ENCODE measurements at places on chromosomes 1 and 21. TPM values are rescaled to one million over a fixed set of nuclear protein-coding genes. Genes with fewer than 3 reads are reported as not detected.

GRCh38 chr1:242546849-242547729 is 22.6 kb upstream of the PLD5 start:
- no peak for DNase-seq
- no peaks in the 10 kb centered on the region for H3K36me3 ChIP-seq
- H3K27me3 ChIP-seq: peaks cover 28% of the 10 kb centered on the region
- H3K27ac ChIP-seq: no peak overlapping the region

DNA sequence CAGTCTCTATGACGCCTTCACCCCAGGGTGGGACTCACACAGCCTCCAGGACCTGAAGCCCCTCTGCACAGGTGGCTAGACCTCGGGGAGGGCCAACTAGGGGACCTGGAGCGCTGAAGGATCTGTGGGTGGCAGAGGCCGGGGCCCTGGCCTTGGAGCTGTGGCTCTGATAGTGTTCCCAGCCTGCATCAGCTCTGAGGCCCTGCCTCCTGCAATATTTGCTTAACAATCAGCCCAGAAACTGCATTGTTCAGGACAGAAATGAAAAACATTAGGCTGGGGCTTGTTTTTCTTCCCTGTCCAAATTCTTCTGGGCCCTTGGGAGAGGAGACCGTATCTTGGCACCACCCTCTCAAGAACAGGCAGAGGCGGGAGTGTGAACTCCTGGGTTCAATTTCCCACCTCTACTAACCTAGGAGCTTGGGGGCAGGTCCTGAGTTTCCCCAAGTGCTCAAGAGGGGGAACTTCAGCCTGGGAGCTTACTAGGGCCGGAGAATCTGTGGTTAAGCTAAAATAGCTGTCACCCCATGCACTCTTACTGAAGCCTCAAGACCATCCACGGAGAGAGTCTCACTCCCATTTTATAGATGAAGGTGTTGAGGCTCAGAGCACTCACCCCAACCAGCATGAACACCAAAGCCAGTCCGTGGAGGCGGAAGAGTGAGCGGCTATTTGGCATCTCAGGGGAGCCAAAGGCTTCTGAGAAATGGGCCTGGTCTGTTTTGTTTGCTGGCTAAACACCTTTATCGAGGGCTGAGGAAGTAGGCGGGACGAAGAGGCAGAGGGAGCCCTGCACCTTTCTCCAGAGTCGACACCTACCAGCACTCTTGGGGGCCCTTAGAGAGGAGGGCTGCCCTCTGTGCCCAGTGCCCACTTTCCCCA is 18.8 kb upstream of the CASZ1 start:
- H3K36me3 ChIP-seq: no peaks in the 10 kb centered on the region
- peaks cover 20% of the 10 kb centered on the region for H3K4me1 ChIP-seq
- DNase-seq: no peak
- no peak overlapping the region for H3K27ac ChIP-seq

GRCh38 chr21:15018382-15018781 is 46.4 kb downstream of the NRIP1 start:
- no peaks in the 10 kb centered on the region for H3K27me3 ChIP-seq
- H3K4me1 ChIP-seq: peaks cover 11% of the 10 kb centered on the region
- no peak overlapping the region for H3K27ac ChIP-seq
- no peak for DNase-seq
- H3K36me3 ChIP-seq: no peaks in the 10 kb centered on the region
- H3K4me3 ChIP-seq: no peak overlapping the region

DNA sequence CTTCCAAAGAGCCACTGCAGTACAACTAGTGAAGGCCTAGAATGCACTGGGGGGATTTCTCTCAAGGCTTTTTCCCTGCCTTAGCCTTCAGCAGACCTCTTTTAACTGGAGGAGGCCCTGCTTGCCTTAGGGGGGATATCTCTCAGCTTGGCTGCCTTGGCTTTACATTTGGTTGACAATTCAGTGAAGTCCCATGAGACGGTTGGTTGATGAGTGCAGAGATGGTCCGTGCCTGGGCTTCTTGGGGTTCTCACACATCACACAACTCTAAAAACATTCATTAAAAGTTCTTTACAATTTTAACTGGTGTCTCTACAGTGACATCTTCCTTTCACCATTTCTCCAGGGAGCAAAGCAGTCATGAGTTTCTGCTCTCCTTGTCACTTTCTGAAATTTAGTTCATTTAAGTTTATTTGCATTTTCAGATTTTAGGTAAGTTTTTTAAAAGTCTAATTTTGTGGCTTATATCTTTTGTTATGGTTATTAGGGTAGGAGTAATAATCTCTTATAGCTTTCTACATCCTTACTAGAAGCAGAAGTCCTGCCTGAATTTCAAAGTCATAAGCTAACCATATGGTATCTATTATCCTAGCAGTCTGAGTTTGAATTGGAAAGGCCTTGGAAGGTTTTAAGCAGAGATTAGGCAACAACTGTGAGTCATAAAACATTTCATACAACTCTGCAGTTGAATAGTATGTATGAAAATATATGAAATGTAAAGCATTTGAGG is 487.6 kb downstream of the DPYD start:
- H3K36me3 ChIP-seq: no peaks in the 10 kb centered on the region
- H3K4me1 ChIP-seq: peaks cover 6% of the 10 kb centered on the region
- no peak overlapping the region for H3K4me3 ChIP-seq
- no peak overlapping the region for H3K27ac ChIP-seq
- DNase-seq: no peak

DNA sequence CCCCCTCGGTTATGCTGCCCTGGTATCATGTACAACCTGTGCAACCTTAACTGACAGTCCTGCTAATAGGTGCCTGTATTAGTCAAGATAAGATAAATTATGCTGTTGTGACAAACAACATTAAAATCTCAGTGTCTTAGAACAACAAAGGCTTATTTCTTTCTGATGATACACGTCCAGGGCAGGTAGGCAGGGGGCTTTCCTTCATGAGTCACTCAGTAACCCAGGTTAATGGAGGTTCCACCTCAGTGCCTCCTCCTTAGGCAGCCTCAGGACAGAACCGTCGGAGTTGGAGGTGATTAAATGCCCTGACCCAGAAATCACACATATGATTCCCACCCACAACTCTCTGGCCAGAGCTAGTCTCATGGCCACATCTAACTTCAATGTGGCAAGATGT is 94.6 kb upstream of the CASZ1 start:
- H3K36me3 ChIP-seq: no peaks in the 10 kb centered on the region
- H3K27ac ChIP-seq: no peak overlapping the region
- DNase-seq: no peak
- H3K27me3 ChIP-seq: peaks cover 98% of the 10 kb centered on the region
- no peak overlapping the region for H3K4me3 ChIP-seq
- H3K4me1 ChIP-seq: peaks cover 3% of the 10 kb centered on the region

DNA sequence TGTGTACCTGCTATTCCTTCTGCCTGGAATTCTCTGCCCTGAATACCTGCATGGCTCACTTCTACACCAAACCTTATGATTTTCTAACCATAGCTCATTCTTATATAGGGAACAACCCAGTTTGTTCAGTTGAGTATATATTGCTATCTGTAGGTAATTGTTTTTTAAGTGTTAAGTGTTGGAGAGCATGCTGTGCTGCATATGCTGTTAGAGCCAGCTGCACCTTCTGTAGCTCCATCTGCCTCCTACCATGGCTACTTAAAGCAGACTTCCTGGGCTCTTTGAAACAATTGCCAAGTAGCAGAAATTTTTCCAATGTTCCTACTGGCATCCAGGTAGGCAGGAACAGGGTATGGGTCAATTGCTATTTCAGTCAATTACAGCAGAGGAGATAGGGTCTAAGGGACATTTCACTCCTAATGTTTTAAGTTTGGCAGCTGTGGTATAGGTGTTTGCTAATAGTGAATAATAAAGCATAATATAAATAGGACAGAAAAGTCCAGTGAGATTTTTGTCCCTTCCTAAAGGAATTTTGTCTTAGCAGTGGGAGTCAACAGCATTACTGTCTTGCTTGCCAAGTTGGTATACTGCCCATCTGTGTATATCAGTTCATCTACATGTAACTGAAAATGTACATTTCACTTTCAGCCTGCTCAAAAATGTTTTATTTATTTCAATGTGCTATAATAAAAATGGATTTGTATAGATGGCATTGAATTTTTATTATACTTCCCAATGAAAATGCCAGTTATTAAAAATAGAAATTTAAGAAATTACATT is 34.0 kb upstream of the C1orf115 start:
- no peaks in the 10 kb centered on the region for H3K27me3 ChIP-seq
- peaks cover 9% of the 10 kb centered on the region for H3K4me1 ChIP-seq
- peaks cover 31% of the 10 kb centered on the region for H3K36me3 ChIP-seq
- DNase-seq: no peak
- no peak overlapping the region for H3K27ac ChIP-seq
- no peak overlapping the region for H3K4me3 ChIP-seq

GRCh38 chr1:53470584-53470983 is 11.4 kb downstream of the DMRTB1 start:
- peaks cover 21% of the 10 kb centered on the region for H3K27me3 ChIP-seq
- peak overlapping the region; percentile 17 for H3K4me3 ChIP-seq
- H3K4me1 ChIP-seq: peaks cover 7% of the 10 kb centered on the region
- no peaks in the 10 kb centered on the region for H3K36me3 ChIP-seq
- DNase-seq: no peak

- no peak overlapping the region for H3K4me3 ChIP-seq
- DNase-seq: no peak
- no peaks in the 10 kb centered on the region for H3K27me3 ChIP-seq
- peak overlapping the region; percentile 6 for H3K27ac ChIP-seq
- H3K4me1 ChIP-seq: peaks cover 27% of the 10 kb centered on the region
These were observed 67.2 kb downstream of the SYDE2 start for GRCh38 chr1:85133565-85134159.

Gene ADAMTS4
- total RNA-seq: 14.1 TPM

Gene E2F2
- total RNA-seq: 0.16 TPM

Gene C1orf185
- total RNA-seq: not detected

Gene TMCO1
- 51.9 TPM for total RNA-seq
